ENCODE measurements at places on chromosomes 7 and 10.
A peak's percentile ranks its signal among the peaks of the same experiment; 100 is the strongest.

- peak; percentile 40 for DNase-seq
Observed at GRCh38 chr10:113704637-113705343, 25.1 kb downstream of the CASP7 start.

- no peak for DNase-seq
Observed at GRCh38 chr10:124703778-124704427, 40.3 kb downstream of the FAM53B start.

- no peak for DNase-seq
Observed at GRCh38 chr7:57867884-57868701, 418.1 kb downstream of the ZNF716 start.

GRCh38 chr7:99679032-99679399, 780 bp downstream of the CYP3A5 start:
- DNase-seq: no peak

- DNase-seq: no peak
Observed at GRCh38 chr7:98058186-98058585, 48.5 kb upstream of the LMTK2 start.

DNA sequence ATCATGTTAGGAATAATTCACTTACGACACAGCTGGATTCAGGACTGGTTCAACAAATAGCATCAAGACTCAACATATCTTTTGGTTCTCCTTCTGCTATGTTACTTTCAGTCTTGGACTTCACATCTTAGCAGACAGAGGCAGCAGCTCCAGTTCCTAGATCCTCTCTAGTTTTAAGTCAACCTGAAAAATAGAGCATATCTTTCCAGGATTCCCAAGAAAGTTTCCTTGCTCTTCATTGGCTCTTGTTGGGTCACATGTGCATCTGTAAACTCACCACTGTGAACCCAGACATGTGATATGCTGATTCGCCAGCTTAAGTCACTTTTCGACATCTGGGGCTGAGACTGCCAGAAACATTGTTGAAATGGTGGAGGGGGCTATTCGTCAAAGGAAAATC, 210.1 kb upstream of the KMT2E start:
- DNase-seq: no peak

GRCh38 chr7:123789817-123790216, 41.0 kb upstream of the WASL start:
- DNase-seq: no peak

GRCh38 chr10:66925896-66926715, at the start of gene LRRTM3:
LRRTM3 (plus strand) TSS chr10:66926036.
- DNase-seq: peak; percentile 22
